H1 (cell line): ENCODE measurements at places on chromosomes 16 and 17.

DNA sequence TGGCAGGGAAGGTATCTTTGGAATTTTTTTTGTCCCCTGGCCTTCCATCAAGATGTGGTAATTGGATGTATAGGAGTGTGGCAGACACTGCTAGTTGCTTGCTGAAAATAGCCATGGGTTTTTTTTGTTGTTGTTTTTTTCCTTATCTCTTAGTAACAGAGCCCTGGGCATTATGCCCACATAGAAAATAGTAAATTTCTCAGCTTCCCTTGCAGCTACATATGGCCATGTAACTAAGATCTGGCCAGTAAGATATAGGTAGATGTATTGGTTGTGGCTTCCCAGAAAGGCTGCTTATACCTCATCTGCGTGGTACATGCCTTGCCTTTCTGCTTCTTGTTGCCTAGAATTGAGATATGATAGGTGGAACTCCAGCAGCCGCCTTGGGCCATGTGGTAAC lies 349.9 kb downstream of the CPPED1 start:
- DNase-seq: no peak

GRCh38 chr17:66570447-66571195 lies 264.3 kb upstream of the CACNG5 start:
- DNase-seq: no peak

DNA sequence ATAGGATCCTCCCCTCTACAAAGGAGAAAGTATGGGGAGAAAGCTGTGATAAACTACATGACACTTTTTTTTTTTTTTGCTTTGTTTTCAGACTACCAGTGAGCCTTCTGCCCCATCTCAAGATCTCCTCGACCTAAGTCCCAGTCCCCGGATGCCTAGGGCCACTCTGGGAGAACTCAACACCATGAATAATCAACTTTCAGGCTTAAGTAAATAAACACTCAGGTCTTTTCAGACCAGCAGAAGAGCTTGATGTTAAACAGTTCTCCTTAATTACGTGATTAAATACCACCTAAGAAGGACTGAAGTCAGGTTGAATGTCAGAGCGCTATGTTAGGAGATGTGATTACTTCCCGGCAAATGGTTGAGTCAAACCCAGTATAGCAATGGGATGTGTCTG lies 31.4 kb downstream of the COX11 start:
- no peak for DNase-seq

- no peak for DNase-seq
These were observed 25.1 kb upstream of the MMD start for GRCh38 chr17:55446581-55447205.

- no peak for DNase-seq
These were observed at the start of gene CTCF for GRCh38 chr16:67562526-67562917. TSS of gene CTCF (plus strand) at chr16:67562526. CDS start at chr16:67610833, 48,307 bp downstream.

DNA sequence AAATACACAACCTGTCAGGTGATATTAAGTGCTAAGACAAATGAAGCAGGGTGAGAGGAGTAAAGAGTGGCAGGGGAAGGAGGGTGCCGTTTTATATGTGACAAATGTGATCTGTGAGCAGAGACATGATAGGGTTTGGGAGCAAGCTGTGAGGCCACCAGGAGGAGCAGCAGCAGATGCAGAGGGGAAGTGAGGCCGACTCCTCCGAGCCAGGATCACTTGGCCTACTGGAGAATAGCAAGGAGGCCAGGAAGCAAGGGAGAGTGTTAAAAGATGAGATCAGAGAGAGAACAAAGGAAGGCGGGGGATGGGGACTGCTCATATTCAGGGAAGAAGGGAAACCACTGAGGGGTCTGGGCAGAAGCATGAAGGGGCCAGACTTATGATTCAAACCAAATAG lies 129.4 kb downstream of the TANGO6 start:
- DNase-seq: peak; percentile 63
